ENCODE measurements at places on chromosomes 6 and 20.

DNA sequence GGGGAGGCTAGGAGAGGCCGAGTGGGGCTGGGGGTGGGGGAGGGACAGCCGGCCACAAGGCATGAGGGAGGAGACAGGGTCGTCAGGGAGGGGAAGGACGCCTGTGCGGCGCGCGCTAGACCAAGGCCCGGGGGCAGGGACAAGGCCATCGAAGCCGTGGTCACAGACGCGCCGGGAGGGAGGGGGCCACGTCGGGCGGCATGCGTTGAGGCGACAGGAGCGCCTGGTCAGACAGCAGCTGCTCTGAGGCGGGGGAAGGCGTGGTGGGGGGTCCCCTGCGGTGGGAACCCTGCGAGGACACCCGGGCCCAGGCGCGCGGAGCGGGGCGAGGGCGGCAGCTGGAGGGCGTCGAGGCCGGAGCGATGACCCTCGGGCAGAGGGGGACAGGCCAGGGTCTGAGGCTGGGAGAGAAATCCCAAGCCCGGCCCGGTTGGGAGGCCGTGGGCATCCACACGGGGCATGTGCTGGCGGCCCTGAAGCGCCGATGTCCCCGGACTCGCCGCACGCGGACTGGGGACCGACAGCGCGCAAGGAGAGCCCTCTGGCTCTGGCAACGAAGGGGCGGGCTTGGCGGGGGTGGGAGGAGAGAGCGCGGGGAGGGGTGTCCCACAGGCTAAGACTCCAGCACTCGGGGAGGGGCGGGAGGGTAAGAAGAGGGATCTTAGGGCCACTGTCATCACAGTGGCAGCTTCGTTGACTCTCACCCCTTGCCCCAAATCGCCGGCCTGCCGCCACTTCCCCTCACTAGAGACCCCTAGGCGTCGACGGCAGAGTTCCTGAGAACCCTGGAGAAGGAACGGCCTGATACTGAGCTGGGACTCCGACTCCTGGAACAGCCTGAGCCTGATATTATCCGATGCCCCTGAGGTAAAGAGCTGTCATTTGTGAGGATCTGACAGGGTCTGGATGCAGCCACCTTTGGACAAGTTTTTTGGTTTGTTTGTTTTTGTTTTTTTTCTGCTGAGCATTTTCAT lies 5.0 kb downstream of the TMEM239 start:
- no peak for DNase-seq

- DNase-seq = no peak
These were observed 180.6 kb downstream of the BCKDHB start for GRCh38 chr6:80287112-80287511.

DNA sequence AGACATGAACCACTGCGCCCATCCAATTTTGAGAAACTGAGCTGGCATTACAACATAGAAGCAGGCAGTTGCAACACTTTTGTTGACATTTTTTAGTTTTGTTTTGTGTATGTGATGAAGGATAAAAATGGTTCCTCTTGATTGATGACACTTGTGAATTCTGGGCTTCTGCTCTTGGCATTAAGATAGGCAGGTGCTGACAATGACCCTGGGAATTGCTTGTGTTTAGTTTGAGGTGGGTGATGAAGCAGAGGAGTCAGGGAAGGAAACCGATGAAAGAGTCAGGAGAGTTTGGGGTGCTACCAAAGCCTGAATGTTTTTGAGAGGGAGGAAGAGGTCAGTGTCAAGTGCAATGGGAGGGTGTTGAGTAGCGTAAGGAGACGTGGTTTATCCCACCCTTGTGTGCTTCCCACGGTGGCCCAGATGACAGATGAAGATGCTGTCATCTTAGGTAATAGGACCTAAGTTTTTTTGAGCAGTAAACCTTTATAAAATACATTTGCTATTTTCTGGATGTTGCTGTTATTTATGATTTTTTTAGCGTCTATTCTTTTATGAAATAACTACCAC lies 19.4 kb downstream of the CDS2 start:
- DNase-seq = no peak

DNA sequence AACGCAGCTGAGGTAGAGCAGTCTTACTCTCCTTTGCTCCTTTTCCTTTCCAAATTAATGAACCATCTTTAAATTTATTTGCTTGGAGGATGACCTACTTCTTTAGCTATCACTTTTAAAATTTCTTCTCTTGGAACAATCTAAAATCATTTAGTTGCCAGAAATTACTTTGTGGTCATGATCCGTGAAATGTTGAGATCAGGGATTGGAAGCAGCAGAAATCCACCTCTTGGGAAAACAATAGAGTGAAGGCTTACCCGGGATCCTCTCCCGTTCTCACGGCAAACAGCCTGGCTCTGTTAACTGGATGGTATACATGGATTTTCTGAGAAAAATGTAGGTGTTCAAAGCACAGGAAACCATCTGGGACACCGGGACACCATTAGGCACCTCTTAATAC lies 7.7 kb downstream of the AKAP12 start:
- DNase-seq = no peak

DNA sequence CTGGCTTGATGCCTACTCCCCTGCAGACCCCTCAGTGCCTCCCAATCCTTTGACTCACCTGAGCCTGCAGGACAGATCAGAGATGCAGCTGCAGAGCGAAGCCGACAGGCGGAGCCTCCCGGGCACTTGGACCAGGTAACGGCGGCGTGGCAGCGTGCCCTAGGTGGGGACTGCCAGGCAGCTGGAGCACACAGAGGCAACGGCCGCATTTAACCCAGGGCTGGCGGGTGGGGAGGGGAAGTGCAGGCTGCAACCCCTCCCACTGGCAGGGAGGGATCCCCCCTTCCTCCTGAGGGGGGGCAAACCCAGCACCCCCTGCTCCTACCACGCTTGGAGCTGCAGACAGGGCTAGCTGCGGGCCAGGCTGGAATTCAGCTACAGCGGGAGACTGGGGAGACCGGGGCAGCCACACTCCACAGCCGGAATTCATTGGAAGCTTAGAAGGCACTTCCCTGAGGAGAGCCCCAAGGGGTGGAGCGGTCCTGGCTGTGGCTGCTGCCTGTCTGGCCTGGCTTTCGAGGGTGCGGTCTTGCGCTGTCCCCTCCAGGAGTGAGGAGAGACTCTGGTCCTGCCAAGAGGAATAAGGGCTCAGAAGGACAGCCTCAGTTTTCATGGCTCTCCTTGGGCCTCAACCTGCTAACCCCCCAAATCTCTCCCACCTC lies at the start of gene MATN4:
MATN4 (minus strand) TSS at position 183 of the 662 bp plus-strand sequence. CDS start 2,717 bp downstream, outside the sequence.
- no peak for DNase-seq
